ENCODE measurements at places on chromosomes 6 and 20.

GRCh38 chr20:25622450-25623224 is 1.2 kb downstream of the NANP start:
- peak overlapping the region; percentile 79 for H3K27ac ChIP-seq
- no peak for DNase-seq
- H3K4me1 ChIP-seq = peaks cover 34% of the 10 kb centered on the region
- H3K36me3 ChIP-seq = peaks cover 7% of the 10 kb centered on the region
- peak overlapping the region; percentile 93 for H3K4me3 ChIP-seq

- H3K27me3 ChIP-seq = peaks cover 52% of the 10 kb centered on the region
- DNase-seq = no peak
- peaks cover 29% of the 10 kb centered on the region for H3K4me1 ChIP-seq
- H3K4me3 ChIP-seq = no peak overlapping the region
Observed at GRCh38 chr20:50368813-50369224, 141.4 kb upstream of the PTPN1 start.

DNA sequence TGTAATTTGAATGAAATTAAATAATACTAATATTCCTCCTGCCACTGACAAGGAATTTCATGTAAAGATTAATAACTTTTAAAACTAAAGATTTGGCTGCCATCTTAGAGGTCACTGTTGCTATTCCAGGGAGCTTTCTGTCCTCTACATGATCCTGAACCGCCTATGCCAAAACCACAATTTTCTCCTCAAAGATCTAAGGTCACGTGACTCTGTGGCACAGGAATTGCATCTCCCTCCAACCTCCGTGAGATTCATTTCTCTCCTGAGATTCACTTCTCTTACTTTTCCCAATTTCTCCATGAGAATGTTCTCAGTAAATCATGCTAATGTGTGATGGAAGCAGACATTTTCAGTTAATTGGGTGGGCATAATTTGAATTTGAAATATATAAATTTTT is 379.6 kb upstream of the TSHZ2 start:
- no peak overlapping the region for H3K27ac ChIP-seq
- H3K4me1 ChIP-seq = no peaks in the 10 kb centered on the region
- H3K36me3 ChIP-seq = no peaks in the 10 kb centered on the region

DNA sequence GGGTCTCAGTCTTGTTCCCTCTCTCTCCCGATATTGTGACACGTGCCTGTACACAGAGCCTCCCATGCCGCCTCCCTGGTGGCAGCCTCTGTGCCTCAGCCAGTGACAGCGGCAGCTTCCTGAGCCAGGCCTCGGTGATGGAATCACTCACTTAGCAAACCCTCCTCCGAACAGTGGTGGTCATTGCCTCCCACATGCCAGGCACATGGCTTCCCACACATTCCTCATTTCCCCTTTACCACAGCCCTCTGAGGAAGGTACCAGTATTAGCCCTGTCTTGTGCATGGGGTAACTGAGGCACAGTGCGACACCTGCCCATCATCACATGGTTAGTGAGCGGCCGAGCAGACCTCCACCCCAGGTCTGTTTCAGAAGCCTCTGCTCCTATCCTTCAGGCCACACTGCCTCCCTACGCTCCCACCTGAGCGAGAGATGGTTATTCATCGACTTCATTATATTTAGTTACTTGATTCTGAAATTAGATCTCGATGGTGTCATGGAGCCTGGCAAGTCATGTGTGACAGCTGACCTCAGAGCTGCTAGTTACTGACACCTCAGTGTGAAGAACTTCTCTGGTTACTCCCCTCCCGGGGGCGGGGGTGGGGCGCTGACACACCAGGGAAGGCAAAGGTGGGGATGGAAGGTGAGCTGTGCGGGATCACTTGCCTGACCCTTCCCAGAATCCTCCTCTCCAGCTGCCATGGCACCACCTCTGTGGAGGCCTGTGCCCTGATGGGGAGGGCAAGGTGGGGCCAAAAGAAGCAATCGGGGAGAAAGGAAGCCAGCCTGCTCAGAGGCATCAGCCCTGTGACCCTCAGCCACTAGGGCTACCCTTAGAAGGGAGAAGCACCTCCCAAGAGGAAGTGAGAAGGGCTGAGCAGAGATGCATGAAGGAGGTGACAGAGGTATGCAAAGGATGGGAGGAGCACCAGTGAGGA is 17.9 kb downstream of the MDGA1 start:
- H3K27ac ChIP-seq = no peak overlapping the region
- H3K4me3 ChIP-seq = no peak overlapping the region
- H3K4me1 ChIP-seq = no peaks in the 10 kb centered on the region
- H3K36me3 ChIP-seq = no peaks in the 10 kb centered on the region
- no peak for DNase-seq
- no peaks in the 10 kb centered on the region for H3K27me3 ChIP-seq

DNA sequence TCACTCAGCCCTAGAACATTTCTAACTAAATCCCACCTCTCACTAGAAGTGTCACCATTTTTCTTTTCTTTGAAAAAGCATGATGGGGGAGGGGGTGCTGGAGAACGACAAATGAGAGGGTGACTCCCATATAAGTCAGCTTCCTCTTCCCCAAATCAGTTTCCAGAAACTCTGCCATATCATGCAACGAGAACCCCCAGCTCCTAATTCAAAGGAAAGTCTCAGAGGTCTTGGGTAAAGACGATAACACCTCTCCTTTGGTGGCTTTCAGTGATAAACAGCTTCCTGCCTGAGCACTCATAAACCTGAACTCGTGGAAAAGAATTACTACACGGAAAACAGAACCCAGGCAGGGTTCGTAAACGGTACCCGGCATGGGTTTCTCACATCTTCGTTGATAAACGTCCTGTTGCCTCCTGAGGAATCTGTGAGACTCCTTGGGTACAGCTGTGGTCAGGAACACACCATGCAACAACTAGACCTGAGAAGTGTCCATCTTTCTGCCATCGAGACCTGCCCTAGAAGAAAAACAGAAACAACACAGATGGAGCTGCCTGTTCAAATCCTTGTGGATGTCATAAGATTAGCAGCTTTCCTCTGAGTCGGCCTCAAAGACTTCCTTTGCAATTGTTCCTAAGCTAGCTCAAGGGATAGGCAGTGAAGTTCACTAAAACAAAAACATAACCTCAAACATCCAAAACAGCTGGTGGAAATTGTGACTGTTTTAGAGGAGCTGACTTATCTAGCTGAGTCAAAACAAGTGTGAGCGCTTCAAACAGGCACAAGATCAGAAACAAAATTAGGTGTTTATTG is 185.8 kb upstream of the PRDM1 start:
- H3K27ac ChIP-seq = peak overlapping the region; percentile 91
- peaks cover 26% of the 10 kb centered on the region for H3K4me1 ChIP-seq
- H3K27me3 ChIP-seq = no peaks in the 10 kb centered on the region
- DNase-seq = peak; percentile 26
- H3K4me3 ChIP-seq = peak overlapping the region; percentile 36

Measured in activated naive CD4-positive, alpha-beta T cell treated with anti-CD3 and anti-CD28 coated beads, Interleukin-2, amount 10 ng/mL, durations not matched to agents 7 days and 5 days (primary cell).